ENCODE measurements at places on chromosomes 1 and 21. TPM values are rescaled to one million over a fixed set of nuclear protein-coding genes. Genes with fewer than 3 reads are reported as not detected.

Gene ACOT11
- 2.2 TPM for total RNA-seq

Gene TSPAN2
- 1.4 TPM for total RNA-seq

Gene RNU1-3
- not detected for total RNA-seq

Gene ICOSLG
- total RNA-seq = 2.0 TPM

Gene HSPB7
- total RNA-seq = not detected

Gene NLRP3
- not detected for total RNA-seq

Gene HUNK
- total RNA-seq = 1.2 TPM

Gene HENMT1
- 4.0 TPM for total RNA-seq

Gene NTPCR
- 88.4 TPM for total RNA-seq

Gene SMCP
- not detected for total RNA-seq

Gene TCP10L
- total RNA-seq = 0.70 TPM

Gene AVPR1B
- total RNA-seq = not detected

Gene PADI2
- 1.1 TPM for total RNA-seq

Gene SPRR3
- not detected for total RNA-seq

Gene HES3
- total RNA-seq = not detected

Gene MAP7D1
- total RNA-seq = 160 TPM

Gene PER3
- total RNA-seq = 0.86 TPM

Gene PRR9
- total RNA-seq = not detected

Gene MMEL1
- total RNA-seq = not detected

Gene FHAD1
- 0.82 TPM for total RNA-seq
